ENCODE measurements at places on chromosomes 6 and 20.

DNA sequence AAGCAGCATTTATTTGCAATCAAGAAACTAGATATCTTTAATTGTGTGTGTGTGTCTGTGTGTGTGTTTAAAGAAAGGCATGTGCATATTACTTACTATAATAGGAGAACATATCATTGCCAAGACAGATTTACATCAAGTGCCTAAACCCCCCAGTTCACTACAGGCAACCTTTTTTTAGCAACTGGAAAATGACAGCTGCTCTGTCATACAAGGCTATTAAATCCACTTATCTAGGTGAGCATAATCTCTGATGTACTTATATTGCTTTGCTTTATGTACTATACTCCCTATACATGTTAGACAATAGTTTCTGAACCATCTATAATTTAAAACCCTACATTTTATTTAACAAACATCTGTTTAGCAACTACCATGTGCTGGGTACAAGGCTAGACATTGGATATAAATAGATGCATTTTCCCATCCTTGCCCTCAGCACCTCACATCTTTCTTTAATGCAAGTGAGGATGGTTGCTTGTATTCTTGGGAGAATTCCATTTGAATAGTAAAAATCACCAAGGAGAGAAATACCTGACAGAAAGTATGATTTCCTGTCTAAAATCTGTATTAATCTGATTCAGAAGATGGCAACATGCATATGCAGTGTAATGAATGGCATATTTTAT lies 398.3 kb downstream of the LAMA2 start:
- DNase-seq, result no peak

GRCh38 chr6:125722886-125723285 lies 26.5 kb upstream of the HEY2 start:
- DNase-seq, result no peak

DNA sequence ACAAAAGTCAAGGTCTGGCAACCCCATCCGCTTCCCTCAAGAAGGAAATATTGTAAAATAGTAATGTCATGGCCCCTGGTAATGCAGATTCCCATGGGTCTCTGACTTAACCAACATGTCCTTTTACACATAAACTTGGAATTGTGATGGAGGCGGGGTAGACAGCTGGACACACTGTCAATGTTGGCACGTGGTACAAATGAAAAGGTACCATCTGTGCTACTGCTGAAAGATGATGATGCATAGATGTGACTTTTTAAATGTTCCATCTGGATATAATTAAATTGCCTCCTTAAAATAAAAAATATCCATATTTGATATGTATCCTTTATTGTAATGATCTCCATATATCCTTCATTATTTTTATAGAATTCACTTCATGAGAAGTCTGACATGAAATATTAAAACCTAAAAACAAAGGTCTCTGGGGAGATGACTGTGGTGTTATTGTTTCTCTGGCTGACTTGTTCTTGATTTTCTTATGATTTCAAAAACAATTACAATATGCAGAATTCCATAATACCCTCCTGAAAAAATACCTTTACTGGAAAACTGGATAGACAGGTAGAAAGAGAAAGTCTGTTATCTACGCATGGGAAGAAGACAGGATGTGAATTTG lies 104.5 kb downstream of the MKKS start:
- no peak for DNase-seq

- no peak for DNase-seq
Observed at GRCh38 chr6:39195792-39196385, 33.4 kb downstream of the KCNK5 start.

DNA sequence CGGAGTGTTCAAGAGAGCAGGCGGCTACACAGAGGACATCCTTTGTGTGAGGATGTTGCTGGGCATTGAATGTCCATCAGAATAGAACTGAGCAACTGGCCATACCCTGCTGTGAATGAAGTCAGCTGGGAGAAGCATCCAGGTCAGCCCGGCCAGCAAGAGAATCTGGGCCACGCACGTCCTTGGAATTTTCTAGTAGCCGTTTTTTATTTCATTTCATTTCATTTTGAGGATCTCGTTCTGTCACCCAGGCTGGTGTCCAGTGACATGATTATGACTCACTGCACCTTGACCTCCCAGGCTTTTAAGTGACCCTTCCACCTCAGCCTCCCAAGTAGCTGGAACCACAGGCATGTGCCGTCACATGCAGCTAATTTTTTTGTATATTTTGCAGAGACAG lies 97.9 kb downstream of the SSR1 start:
- DNase-seq, result no peak

GRCh38 chr6:19880066-19880465 lies 42.9 kb downstream of the ID4 start:
- no peak for DNase-seq

DNA sequence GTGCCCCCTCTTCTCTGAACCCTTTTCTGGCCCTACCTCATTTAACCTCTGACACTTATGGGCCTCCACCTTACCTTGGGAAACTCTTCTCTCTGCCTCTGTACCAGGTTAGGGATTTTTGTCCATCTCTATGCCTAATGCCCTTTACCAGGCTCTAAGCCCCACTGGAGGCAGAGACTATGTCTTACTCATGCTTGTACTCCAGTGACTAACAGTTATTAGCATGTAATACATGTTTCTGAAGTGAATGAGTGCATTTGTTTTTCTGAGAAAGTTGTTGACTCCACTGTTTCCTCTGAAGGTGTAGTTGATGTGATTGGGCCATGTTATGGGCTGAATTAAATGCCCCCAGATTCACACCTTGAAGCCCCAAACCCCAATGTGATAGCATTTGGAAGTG lies 234.3 kb downstream of the PACRG start:
- no peak for DNase-seq
